AG04449 (cell line): ENCODE measurements at places on chromosomes 2 and 18.

GRCh38 chr18:35775887-35776286 is 194.3 kb downstream of the GALNT1 start:
- no peak for DNase-seq

DNA sequence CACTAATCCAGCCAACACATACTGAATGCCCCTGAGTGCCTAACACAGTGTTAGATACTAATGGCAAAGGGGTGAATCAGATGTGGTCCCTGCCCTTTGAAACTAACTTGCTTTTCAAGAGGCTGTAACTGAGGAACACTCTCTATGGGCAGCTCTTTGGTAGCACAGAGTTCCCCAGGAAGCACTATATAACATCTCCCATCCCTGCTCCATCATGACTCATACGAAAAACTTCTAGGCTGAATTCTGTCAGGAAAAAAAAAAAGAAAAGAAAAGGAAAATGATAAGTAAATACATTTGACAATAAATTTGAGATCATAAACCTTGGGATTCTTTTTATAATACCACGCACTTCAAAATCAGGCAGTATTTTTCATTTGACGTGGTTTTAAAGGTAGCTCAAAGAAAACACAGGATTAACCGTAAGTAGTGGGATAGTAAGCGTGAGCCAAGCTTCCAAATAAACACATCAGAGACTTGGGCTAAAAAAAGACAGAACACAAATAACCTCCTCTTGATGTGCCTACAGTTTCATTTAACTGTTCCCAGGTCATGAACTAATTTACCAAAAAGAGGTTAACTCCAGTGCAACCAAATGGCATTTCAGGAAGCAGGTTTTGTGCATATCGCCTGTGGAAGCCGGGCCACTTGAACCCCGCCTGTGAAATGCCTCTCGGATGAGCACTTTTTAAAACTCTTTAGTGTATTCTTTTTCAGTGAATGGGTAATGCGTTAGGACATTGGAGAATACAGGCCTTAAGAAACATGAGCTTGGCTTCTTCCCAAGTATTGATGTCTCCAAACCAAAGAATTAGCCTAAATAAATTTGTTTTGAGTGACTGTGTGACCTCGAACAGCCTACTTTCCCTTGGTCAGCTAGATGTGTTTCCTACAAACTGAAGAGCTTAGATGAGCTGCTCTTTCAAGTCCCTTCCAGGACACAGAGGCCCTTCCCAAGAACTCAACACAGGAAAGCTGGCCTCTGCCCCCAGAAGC is 42.0 kb downstream of the RDH14 start:
- DNase-seq = no peak

- DNase-seq = no peak
Observed at GRCh38 chr2:176106581-176107539, at the start of gene HOXD11. TSS of gene HOXD11 (plus strand) at chr2:176107280. CDS start at chr2:176107356, 76 bp downstream.

GRCh38 chr2:48080534-48081316 is 174.4 kb upstream of the FBXO11 start:
- DNase-seq = no peak

DNA sequence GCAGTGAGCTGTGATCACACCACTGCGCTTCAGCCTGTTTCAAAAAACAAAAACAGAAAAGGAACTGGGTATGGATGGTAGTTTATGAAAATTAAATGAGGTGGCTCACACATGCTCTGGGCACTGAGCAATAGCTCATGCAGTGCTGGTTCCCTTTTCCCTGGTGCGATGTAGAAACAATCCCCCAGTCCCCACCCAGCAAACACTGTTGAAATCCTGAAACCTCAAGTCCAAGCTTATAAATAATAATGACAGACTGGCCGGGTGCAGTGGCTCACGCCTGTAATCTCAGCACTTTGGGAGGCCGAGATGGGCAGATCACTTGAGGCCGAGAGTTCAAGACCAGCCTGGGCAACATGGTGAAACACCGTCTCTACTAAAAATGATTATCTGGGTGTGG is 55.4 kb upstream of the SMAD2 start:
- DNase-seq = no peak

GRCh38 chr2:148885209-148885608 is 10.2 kb downstream of the KIF5C start:
- no peak for DNase-seq

- no peak for DNase-seq
Observed at GRCh38 chr18:37516361-37516853, 49.2 kb downstream of the CELF4 start.

- peak; percentile 77 for DNase-seq
Observed at GRCh38 chr18:23994361-23994902, 20.1 kb upstream of the TTC39C start.

- DNase-seq = no peak
Observed at GRCh38 chr2:113056521-113056920, 2.5 kb upstream of the IL36RN start.

- DNase-seq = no peak
Observed at GRCh38 chr2:45889053-45889452, 237.6 kb downstream of the PRKCE start.

GRCh38 chr18:56727399-56727798 is 76.2 kb downstream of the WDR7 start:
- no peak for DNase-seq

GRCh38 chr2:137964859-137965459 is 686 bp downstream of the HNMT start:
- no peak for DNase-seq
